T-helper 2 cell (primary cell): ENCODE measurements at places on chromosomes 6 and 20.

- DNase-seq: no peak
These were observed 75.4 kb downstream of the FILIP1 start for GRCh38 chr6:75418233-75418632.

GRCh38 chr6:121849477-121849876 lies 414.0 kb downstream of the GJA1 start:
- DNase-seq: no peak

DNA sequence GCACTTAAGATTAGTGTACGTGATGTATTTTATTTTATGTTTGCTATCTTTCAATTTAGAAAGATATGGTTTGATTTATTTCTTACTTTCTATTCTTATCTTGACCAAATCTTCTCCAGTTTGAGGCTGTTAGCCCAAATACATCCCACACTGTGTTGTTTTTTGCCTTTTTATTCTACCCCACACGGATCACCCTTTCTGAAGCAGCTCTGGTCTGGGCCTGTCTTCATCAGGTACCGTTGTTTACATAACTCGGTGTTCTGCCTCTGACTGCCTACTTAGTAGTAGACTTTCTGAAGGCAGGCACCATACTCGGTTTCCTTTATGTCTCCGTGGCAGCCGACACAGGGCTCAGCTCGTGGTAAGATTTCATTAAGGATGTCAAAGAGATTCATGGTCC lies 95.0 kb downstream of the PHACTR1 start:
- no peak for DNase-seq

DNA sequence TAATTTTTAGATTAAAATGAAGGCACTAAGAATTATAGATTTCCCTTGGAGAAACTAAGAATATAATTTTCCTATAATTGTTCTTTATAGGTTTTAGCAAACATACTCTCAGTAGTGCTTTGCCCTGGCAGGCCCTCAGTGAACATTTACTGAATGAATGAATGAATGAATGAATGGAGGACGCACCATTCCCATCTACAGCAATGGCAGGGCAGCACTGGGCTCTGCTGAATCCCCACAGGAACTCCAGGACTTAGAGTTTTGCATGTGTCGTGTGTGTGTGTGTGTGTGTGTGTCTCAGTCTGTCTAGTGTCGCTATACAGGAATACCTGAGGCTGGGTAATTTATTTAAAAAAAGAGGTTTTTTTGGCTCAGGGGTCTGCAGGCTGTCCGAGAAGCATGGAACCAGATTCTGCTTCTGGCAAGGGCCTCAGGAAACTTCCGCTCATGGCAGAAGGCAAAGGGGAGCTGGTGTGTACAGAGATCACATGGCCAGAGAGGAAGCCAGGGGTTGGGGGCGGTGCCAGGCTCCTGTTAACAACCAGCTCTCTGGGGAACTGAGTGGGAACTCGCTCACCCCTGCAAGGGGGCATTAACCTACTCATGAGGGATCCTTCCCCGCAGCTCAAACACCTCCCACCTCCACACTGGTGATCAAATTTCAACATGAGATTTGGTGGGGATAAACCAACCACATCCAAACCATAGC lies 20.1 kb downstream of the RNASET2 start:
- no peak for DNase-seq
